ENCODE measurements at places on chromosomes 6 and 20. TPM values are rescaled to one million over a fixed set of nuclear protein-coding genes. Genes with fewer than 3 reads are reported as not detected.
A peak's percentile ranks its signal among the peaks of the same experiment; 100 is the strongest.

GRCh38 chr6:38612143-38612965, 27.4 kb downstream of the BTBD9 start:
- no peak for DNase-seq

GRCh38 chr6:144283646-144284477, 1.3 kb upstream of the UTRN start:
- no peak for DNase-seq

DNA sequence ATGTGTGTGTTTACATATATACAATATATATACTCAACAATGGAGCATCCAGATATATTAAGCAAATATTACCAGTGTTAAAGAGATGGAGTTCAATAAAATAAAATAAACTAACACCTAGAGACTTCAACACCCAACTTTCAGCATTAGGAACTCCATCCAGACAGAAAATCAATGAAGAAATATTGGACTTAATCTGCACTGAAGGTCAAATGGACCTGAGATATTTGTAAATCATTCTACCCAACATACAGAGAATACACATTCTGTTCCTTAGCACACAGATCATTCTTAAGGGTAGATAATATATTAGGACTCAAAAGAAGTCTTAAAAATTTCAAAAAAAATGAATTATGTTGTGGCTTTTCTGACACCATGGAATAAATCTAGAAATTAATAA, 832.3 kb upstream of the ADGRB3 start:
- no peak for DNase-seq

- DNase-seq: no peak
Observed at GRCh38 chr6:20998748-20999448, 464.6 kb downstream of the CDKAL1 start.

DNA sequence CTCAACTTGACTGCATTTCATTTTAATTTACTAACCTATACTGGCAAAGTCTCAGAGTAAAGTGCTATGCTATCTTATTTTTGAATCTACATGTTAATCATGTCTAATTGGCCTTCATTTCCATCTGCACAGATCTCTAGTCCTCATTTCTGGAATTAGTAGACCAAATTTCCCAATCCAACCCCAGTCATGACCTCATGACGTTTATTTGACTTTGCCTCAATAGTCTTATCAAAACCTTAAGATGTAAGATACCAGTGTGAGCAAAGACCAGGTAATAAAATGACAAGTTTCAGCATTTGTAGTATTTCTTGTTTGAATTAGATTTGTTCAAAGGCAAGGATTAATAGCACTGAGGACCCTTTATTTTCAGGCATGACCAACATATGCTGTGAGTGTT, 43.3 kb upstream of the MYB start:
- DNase-seq: no peak

- no peak for DNase-seq
Observed at GRCh38 chr6:144585217-144585814, 300.2 kb downstream of the UTRN start.

DNA sequence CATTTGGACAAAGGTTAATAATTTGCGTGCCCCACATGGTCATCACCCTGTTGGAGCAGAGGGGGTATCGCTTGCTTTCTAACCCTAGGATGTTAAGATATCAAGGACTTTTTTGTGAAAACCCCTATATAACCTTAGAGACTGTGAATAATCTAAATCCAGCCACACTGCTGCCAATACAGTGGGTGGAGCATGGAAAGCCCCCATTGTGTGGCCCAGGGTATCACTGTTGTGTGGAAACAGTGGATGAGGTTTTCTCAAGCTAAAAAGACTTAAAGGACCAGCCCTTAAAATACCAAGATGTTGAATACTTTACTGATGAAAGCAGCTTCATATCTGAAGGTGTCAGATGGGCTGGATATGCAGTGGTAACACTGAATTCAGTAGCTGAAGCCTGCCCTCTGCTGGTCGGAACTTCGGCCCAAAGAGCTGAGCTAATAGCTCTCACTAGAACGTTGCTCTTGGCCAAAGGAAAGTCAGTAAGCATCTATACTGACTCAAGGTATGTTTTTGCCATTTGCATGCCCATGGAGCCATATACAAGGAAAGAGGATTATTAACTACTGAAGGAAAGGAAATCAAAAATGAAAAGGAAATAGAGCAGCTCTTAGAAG, 695.2 kb downstream of the PHF3 start:
- no peak for DNase-seq

- DNase-seq: no peak
Observed at GRCh38 chr6:118523216-118523615, 24.9 kb upstream of the PLN start.

DNA sequence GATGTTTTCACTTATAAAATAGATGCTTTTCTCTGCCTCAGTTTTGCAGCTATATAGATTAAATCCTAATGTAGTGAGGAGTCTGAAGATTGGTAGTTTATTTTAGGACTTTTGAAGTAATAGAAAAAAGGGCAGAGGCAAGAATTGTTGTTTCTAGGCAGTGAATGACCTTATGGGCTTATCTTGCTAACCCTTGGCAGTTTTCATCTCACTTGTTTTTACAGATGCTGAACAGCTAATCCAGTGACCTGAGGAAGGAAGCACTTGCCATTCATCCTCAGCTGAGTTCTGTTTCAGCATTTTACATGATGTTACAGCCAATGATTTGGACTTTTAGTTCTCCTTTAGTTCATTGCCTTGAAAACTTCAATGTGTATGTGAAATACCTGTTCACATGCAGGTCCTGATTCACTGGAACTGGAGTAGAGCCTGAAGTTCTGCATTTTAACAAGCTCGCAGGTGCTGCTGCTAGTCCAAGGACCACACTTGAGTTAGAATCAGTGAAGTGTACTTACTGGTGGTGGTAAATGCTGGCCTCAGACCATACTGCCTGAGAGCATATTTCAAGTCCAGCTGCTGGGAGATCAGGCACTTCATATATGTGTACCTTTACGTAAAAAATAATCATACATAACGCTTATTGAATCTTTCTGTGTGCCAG, 86.9 kb downstream of the TULP4 start:
- DNase-seq: no peak

- no peak for DNase-seq
Observed at GRCh38 chr6:33790379-33790778, 1.4 kb upstream of the LEMD2 start.

DNA sequence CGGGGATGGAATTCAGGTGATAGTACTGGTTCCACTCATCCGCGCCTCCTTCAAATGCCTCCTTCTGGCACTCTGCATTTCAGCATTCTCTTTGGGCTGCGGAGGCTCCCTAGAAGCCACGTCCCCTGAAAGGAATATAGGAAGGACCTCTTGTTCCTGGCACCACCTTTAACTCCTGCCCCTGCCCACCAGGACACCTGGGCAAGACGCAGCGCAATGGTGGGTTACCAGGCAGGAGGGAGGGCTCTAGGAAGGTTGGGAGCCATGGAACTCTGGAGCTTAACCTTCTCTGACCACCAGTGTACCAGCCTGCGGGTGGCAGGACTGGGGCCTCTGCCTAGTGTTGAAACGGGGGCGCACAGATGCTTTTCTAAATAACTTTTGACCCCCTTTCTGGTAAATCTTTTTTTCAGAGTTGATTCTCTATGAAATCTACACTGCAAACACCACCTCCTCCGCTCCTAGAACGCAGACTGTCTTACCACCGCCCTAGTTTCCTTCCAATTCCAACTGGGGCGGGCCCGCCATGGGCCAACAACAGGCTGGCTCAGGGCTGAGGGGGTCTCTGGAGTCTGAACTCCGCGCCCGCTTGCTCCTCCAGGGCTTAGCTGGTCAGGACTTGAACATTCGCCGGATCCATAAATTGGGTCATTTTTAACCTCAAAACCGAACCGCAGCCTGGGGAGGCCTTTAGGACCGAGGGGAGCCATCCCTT, 871 bp upstream of the SYNDIG1 start:
- no peak for DNase-seq

DNA sequence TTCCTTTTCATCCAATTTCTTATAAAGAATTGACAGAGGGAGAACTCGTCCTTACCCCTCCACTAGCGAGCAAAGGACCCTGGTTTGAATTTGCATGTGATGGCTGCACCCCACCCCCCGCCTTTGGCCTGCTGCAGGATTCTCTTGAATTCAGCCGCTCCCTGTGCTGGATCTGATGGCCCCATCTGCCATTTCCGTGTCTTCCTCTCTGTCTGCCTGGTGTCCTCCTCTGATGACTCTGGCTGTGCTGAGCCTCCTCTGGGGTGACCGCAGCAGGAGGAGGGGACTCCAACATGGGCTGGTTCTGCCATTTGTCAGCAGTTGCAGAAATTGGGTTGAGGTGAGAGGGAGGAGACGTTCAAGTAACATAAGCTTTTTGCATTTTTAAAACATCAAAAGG, 188.8 kb downstream of the DLL1 start:
- DNase-seq: no peak

DNA sequence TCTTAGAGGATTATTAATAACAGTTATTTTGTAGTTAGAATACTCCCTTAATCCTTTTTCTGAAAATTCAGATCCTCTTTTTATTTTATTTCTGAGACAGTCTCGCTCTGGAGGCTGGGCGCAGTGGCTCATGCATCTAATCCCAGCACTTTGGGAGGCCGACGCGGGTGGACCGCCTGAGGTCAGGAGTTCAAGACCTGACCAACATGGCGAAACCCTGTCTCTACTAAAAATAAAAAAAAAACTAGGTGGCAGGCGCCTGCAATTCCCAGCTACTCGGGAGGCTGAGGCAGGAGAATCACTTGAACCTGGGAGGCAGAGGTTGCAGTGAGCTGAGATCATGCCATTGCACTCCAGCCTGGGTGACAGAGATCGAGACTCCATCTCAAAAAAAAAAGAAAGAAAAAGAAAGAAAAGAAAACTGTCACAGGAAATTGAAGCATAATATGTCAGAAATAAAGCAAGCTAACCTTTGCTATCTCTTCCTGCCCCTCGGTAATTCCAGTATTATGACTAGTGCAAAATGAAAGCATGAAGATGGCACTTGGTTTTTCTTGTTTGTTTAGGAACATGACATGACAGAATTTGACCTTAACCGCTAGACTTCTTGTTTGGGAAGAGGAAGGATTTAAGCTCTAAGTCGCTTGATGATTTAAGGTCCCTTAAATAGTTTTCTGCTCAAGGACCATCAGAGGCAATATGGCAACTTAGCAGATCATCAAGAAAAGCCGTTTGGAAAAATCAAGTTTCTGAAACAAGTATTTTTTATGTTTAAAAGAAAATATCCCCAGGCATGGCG, 1.8 kb upstream of the RBM39 start:
- peak; percentile 86 for DNase-seq

DNA sequence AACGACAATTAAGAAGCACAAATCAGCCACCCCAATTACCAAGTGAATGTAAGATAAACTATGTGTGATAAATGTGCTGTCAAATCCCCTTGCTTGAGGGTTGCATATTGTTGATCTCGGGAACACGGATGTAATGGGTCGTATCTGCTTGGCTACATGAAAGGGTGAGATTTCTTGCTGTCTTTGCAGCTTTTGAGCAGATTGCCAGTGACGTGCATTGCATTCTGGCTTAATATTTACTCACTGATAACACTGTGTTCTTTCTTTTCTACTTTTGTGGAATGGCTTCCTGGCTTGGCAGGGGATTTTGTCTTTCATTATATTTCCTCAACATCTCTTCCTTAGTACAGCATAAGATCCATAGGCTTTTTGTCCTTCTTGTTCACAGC, 10.5 kb upstream of the FAM210B start:
- no peak for DNase-seq

DNA sequence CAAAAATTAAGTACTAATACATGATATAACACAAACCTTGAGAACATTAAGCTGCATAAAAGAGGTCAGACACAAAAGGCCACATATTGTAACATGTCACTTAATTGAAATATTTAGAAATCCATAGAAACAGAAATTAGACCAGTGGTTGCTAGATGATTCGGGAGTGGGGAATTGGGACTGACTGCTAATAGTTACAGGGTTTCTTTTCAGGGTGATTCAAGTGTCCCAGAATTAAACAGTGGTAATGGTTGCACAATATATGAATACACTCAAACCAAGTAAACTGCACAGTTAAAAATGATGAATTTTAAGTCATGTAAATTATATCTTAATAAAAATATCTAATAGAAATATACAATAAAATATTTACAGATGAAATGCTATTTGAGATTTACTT, 174.5 kb downstream of the WDR27 start:
- no peak for DNase-seq

- no peak for DNase-seq
Observed at GRCh38 chr6:170516783-170517616, 36.1 kb downstream of the PSMB1 start.

GRCh38 chr6:15526212-15526701, 136.6 kb downstream of the DTNBP1 start:
- no peak for DNase-seq

- DNase-seq: no peak
Observed at GRCh38 chr20:24001712-24002405, 13.3 kb upstream of the GGTLC1 start.

DNA sequence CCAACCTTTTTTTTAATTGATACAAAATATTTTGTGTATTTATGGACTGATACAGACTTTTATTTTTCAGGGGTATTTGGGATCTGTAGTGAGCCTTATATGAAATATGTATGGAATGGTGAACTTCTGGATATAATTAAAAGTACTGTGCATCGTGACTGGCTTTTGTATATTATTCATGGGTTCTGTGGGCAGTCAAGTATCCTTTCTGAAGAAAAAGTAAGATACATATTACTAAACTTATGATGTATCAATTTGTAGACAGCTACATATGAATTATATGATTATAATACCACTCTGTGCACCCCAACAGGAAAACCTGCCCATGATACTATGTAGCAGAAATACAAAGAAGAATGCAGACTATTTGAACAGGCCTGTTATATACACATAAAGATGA, 47.2 kb downstream of the FIG4 start:
- no peak for DNase-seq

GRCh38 chr6:93419304-93420162, at the start of gene EPHA7:
TSS of gene EPHA7 (minus strand) at chr6:93419559. CDS start at chr6:93419341, 218 bp downstream.
- DNase-seq: peak; percentile 72

- DNase-seq: no peak
Observed at GRCh38 chr6:129517288-129517687, 192.7 kb downstream of the ARHGAP18 start.

GRCh38 chr6:121847806-121848522, 412.5 kb downstream of the GJA1 start:
- no peak for DNase-seq

DNA sequence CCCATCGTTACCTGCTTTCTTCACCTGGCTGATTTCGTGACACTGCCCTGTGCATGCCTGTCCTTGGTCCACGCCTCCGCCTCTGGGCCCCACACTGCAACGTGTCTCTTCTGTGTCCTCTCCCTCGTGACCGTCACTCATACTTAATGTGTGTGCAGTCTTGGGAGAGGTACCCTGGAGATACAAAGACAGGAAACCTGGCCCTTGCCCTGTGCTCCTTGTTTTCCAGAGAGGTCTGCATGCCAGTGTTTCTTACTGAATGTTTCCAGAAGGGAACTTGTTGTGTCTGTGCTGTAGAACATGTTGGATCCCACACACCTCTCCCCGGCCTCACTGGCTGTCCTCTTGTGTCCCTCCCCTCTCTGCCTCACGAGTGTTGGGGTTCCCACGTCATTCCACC, 45.8 kb downstream of the SNX9 start:
- DNase-seq: no peak

GRCh38 chr6:64074981-64075380, 439.4 kb downstream of the PHF3 start:
- no peak for DNase-seq

The GINS1 gene
- 1.2 TPM for total RNA-seq

The SCRT2 gene
- not detected for total RNA-seq

The WFDC2 gene
- 12.5 TPM for total RNA-seq

The ZBTB12 gene
- total RNA-seq: 1.6 TPM

The OLIG3 gene
- total RNA-seq: not detected

The TRIM40 gene
- not detected for total RNA-seq

The OOEP gene
- not detected for total RNA-seq

The RBM12 gene
- 22.7 TPM for total RNA-seq

The TGM3 gene
- 96.6 TPM for total RNA-seq

The C6orf52 gene
- not detected for total RNA-seq

The ANGPT4 gene
- 0.89 TPM for total RNA-seq

The SLC17A3 gene
- not detected for total RNA-seq

The ULBP3 gene
- not detected for total RNA-seq

All from lower leg skin (tissue), 4 donors.